HAP-1 (cell line): ENCODE measurements at places on chromosomes 11 and 22.

GRCh38 chr11:106958517-106959248 is 59.6 kb downstream of the GUCY1A2 start:
- no peak for DNase-seq

DNA sequence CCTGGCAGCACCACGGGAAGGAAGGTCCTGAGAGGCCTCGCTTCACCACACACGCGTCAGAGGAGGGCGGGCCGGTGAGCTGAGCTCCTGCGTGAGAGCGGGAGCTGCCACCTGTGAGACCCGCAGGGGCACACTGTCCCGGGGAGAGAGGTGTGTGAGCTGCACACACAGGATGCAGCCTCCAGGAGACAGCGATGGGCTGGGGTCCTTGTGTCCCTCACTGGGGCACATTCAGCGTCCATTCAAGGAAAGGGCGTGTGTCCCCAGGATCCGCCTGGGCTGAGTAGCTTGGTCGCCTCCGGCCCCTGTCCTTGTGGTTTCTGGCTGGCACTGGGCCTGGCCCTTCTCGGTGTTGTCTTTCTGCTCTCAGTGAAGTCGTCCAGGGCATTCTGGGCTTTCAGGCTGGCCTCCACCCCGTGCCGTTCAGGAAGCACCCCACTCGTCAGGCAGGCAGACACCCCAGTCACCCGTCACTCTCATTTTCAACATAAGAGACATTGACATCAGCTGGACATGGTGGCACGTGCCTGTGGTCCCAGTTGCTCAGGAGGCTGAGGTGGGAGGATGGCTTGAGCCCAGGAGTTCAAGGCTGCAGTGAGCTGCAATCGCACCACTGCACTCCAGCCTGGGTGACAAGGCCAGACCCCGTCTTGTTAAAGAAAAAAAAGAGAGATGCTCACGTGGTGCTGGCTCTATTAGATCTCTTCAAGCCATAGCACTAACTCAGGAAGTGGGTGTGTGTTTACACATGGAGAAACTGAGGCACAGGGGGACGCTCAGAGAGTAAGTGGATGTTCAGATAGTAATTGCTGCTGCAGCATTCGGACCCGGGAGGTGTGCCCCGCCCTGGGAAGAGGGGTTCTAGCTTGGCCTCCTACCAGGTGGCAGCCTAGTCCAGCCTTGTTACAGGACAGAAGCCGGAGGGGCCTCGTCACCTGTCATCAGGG is 1081.6 kb downstream of the BRD1 start:
- DNase-seq = no peak

GRCh38 chr11:120738516-120739046 is 227.0 kb downstream of the GRIK4 start:
- no peak for DNase-seq

GRCh38 chr22:35835267-35835997 is 117.8 kb downstream of the APOL5 start:
- no peak for DNase-seq

GRCh38 chr22:42929838-42930155 is 72.7 kb upstream of the ARFGAP3 start:
- DNase-seq = no peak

- DNase-seq = no peak
Observed at GRCh38 chr22:48071828-48072227, 1309.4 kb downstream of the TBC1D22A start.

- DNase-seq = no peak
Observed at GRCh38 chr11:96091476-96091875, 167.6 kb upstream of the MTMR2 start.

GRCh38 chr11:6611092-6611962 is 689 bp downstream of the TAF10 start:
- peak; percentile 41 for DNase-seq

GRCh38 chr11:59178402-59178801 is 6.5 kb downstream of the DTX4 start:
- DNase-seq = no peak

- DNase-seq = no peak
Observed at GRCh38 chr11:134822897-134823296, 410.9 kb upstream of the B3GAT1 start.

- DNase-seq = no peak
Observed at GRCh38 chr11:80031014-80031600, 590.3 kb upstream of the TENM4 start.

DNA sequence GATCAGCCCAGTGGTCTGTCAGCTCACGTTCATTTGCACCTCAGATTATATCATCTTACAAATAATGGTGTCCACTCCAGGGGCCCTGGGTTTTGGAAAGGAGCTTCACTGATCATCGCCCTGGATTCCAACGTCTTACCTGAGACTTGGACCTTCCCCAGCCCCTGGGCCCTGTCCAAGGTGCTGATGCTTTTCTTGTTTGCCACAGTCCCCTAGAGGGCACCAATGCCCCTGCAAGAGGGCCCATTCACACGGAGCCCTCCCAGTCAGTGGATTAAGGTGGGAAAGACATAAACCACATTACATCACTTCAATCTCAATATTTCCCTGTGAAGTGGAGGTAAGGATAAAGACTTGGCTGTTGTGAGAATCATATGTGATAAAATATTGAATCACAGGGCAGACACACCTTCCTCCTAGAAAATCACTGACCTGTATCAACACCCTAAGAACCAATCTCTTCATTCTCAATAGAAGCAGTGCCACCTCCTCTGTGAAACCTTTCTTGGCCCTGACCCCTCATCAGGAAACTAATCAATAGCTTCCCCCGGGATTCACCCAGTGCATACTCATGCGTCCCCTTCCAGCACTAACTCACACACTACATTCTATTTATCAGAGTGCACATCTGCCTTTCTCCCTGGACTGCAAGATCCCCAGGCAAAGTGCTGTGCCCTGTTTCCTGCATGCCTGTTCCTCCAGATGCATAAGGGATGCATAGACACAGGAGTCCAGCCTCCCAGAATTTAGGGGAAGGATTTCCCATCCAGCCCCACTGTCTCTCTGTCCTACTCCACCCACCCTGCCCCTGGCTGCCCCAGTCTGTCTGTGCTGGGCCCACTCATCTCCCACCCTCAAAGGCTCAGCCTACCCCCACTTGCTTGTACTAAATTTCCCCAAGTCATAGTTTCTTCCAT is 167.0 kb downstream of the BUD13 start:
- peak; percentile 49 for DNase-seq

- DNase-seq = no peak
Observed at GRCh38 chr11:119023741-119024140, 5.2 kb downstream of the TRAPPC4 start.

- no peak for DNase-seq
Observed at GRCh38 chr11:850775-851763, 8.4 kb downstream of the TSPAN4 start.

GRCh38 chr11:29162491-29162890 is 854.3 kb downstream of the KCNA4 start:
- DNase-seq = no peak

GRCh38 chr11:23919455-23919854 is 577.4 kb upstream of the LUZP2 start:
- no peak for DNase-seq

DNA sequence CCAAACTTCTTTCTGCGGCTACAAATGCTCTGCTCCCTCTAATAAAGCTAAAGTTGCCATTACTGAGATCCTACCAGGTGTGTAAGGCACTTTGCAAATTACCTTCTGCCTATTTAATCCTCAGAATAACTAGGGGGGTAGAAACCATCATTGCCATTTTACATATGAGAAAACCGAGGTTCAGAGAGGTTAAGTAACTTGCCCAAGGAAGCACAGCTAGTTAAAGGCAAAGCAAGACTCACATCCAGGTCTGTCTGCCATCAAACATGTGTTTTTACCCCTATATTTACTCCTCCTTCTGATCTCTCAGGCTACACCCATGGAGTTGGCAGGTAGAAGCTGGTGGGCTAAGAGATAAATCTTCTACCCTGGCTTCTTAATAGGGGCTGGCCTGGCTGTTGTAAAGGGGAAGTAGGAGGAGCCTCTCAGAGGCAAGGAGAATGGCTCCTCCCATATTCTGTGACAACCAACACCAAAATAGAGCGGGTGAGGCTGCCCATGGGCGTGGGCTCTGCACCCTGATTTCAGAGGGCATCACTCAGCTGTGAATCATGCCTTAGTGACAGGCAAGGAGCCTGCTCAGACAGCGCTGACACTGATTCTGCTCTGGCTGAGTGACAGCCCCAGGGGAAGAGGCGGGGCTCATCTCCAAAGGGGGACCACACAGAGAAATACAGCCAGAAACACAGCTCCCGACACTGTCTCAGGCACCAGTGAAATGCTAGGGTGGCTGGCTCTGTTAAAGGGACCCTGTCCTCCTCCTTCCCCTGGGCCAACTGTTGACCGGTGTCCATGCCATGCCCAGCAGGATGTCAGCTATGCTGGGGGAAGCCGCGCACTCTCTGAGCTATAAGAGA is 106.8 kb downstream of the ABTB2 start:
- peak; percentile 14 for DNase-seq

- no peak for DNase-seq
Observed at GRCh38 chr11:116615211-116615865, 157.4 kb downstream of the BUD13 start.

DNA sequence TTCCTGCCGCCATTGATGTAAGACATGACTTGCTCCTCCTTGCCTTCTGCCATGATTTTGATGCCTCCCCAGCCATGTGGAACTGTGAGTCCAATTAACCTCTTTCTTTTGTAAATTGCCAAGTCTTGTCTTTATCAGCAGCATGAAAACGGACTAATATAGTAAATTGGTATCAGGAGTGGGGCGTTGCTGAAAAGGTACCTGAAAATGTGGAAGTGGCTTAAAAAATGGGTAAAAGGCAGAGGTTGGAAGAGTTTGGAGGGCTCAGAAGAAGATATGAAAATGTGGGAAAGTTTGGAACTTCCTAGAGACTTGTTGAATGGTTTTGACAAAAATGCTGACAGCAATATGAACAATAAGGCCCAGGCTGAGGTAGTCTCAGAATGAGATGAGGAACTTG is 89.7 kb downstream of the RSF1 start:
- no peak for DNase-seq

DNA sequence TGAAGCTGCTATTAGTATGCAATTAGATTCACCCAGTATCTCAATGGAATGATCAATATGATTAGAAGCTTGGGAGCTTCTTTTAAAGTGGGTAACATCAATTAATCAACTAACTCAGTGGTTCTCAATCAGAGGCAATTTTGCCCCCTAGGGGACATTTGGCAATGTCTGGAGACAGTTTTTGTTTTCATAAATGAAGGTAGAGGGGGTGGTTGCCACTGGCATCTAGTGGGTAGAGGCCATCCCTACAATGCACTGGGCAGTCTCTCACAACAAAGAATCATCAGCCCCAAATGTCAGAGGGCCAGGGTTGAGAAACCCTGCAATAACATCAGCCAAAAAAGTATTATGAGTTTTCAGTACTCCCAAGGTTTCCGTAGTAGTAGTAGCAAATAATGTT is 5.9 kb upstream of the AMOTL1 start:
- no peak for DNase-seq

- DNase-seq = peak; percentile 93
Observed at GRCh38 chr11:117316197-117316961, at the start of gene BACE1. Gene BACE1 (minus strand): TSS chr11:117316256. CDS start chr11:117315795, 461 bp downstream.

GRCh38 chr11:65609665-65610064 is 4.4 kb downstream of the MAP3K11 start:
- DNase-seq = no peak

DNA sequence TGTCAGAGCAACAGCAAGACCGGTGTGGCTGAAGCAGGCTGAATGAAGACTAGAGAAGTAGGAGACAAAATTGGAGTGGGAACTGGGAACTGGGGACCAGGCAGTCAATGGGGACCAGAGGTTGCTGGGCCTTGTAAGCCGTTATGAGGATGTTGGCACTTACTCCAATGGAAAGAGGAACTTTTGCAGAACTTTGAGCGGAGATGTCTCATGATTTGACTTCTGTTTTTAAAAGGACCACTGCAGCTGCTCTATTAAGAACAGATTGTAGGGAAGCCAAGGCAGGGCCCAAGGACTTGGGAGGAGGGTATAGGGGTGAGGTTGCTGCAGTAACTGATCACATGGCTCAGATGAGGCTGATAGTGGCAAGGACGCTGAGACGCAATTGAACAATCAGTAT is 34.2 kb downstream of the IL18 start:
- no peak for DNase-seq

DNA sequence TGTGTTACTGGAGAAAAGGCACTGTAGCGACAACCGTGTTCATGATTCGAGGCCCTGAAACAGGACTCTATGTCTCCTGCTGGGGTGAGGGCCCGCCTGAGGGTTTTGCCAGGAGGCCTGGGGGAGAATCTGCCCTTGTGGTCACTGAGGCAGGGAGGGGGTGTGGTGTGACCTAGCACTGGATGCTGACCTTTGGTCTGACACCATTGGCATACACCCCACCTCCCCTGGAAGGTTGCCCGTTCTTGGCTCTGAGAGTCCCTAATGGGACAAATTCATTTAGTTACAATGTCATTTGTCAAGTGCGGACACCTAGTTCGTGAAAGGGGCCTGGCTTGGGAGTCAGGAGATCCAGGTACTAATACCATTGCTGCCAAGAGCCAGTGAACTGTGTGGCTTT is 29.0 kb downstream of the NECTIN1 start:
- no peak for DNase-seq

- DNase-seq = no peak
Observed at GRCh38 chr22:24156141-24156912, 25.0 kb upstream of the SUSD2 start.

- no peak for DNase-seq
Observed at GRCh38 chr11:17489751-17490150, 13.1 kb upstream of the ABCC8 start.

GRCh38 chr22:48700566-48701295 is 1126.9 kb downstream of the BRD1 start:
- DNase-seq = no peak

DNA sequence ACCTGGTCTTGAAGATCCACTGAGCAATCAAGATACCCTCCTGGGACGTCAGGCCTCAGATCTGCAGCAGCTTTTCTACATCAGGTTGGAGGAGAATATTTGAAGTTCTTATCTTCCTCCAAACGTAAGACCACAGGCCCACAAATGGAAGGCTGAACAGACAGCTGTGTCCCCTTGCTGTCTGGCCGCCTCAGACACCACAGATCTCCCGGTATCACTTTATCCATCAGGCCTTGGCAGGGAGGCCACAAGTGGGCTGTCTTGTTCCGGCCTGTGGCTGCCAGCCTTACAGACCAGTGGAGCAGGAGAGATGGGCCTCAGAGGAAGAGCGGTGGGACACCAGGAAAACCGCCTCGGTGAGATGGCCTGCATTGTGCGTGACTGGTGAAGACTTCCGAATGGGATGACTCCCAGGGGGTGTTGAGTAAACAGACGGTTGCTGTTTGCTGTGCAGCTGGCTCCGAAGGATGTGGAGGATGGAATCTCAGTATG is 15.9 kb downstream of the UBASH3B start:
- no peak for DNase-seq

DNA sequence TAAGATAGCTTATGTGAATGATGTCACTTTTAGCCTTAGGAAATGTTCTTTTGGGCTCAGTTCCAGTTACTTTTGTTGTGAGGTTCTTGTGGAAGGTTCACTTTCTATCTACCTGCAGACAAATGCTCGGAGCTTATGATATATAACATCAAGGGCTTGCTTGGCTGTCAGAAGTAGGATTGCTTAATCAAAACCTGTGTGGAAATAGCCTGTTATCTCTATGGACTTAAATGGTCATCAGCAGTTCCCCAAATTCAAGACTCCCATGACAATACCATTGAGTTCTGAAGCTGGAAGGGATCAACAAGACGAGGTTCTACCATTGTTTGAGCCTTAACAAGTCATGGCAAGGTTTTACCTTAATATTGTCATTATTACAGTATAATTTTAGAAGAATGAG is 43.8 kb downstream of the FLI1 start:
- DNase-seq = no peak
